Germinal center (tissue), 1 donor: ENCODE measurements at places on chromosomes 7 and 10.

- no peak for DNase-seq
Observed at GRCh38 chr7:4762121-4763055, 13.0 kb upstream of the AP5Z1 start.

DNA sequence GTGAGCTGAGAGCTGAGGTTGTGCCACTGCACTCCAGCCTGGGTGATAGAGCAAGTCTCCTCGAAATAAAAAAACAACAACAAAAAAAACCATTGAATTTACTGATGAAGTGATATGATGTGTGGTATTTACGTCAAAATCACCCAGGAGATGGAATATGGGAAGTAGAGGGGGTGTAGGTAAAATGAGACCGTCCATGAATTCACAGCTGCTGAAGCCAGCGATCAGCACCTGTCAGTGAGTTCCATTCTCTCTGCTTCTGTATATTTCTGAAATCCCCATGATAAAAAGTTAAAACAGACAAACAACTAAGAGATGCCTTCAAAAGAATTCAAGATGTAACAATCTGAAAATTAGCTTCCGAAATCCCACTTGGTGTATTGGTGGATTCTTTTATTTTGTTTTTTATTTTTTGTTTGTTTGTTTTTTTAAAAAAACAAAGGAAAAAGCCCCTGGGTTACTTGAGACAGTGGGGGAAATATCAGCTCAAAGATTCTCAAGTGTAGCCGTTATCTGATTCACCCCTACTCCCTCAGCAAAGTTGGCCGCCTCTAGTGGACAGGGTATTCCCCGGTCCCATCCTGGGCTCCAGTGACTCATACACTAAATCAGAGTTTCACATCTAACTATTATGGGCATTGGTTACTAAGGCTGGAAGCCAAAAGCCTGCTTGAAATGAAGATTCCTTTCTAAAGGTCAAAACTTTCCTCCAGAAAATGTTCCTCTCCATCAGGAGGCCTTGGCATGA, 76.4 kb downstream of the MAP3K8 start:
- DNase-seq, result no peak

GRCh38 chr7:100540073-100540723, 1.2 kb downstream of the AGFG2 start:
- DNase-seq, result no peak

GRCh38 chr7:82389876-82390275, 53.7 kb downstream of the CACNA2D1 start:
- no peak for DNase-seq

DNA sequence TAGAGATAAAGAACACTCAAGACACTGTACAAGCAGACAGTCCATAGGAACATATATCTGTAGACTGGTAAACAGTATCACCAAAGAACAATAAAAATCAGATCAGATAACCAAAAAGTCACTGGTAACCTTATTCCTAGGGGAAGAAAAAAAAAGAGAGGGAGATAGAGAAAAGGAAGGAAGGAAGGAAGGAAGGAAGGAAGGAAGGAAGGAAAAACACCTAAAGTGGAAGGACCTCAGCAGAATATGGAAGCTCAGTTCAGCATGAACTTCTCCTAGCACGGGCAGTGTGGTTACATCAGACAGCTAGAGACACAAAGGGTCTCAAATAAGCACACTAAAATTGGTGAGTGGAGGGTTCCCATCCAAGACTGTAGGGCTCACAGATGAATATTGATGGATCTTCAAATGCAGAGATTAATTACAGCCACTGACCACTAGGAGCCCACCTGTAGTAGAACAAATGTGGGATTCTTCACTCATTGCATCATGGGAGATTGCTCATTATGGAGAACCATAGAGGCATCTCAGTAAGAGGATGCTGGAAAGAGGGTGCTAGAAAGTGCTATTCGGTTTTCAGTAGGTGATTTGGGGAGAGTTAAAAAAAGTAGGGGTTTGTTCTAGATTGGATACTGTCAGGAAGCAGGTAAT, 293.4 kb upstream of the C7orf33 start:
- no peak for DNase-seq

DNA sequence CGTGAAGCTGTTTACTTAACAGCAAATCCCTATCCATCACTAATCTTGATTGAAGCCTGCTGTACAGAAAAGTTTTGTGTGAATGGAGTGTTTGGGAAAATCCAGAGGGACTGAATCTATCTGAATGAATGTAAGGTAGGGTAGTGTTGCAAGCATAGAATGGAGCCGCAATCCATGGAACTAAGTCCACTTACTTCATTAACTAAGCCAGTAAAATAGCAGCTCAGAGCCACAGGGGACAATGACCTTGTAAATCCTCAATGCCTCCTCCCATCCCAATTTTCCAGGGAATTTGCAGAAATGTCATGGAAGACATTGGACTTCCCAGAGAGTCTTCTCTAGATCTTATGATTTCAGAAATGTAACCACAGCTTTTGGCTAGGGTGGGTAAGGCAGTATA, 15.2 kb downstream of the TBATA start:
- DNase-seq, result no peak

- no peak for DNase-seq
Observed at GRCh38 chr7:24057243-24057642, 226.7 kb upstream of the NPY start.

GRCh38 chr10:113381981-113382509, 170.8 kb upstream of the HABP2 start:
- no peak for DNase-seq

DNA sequence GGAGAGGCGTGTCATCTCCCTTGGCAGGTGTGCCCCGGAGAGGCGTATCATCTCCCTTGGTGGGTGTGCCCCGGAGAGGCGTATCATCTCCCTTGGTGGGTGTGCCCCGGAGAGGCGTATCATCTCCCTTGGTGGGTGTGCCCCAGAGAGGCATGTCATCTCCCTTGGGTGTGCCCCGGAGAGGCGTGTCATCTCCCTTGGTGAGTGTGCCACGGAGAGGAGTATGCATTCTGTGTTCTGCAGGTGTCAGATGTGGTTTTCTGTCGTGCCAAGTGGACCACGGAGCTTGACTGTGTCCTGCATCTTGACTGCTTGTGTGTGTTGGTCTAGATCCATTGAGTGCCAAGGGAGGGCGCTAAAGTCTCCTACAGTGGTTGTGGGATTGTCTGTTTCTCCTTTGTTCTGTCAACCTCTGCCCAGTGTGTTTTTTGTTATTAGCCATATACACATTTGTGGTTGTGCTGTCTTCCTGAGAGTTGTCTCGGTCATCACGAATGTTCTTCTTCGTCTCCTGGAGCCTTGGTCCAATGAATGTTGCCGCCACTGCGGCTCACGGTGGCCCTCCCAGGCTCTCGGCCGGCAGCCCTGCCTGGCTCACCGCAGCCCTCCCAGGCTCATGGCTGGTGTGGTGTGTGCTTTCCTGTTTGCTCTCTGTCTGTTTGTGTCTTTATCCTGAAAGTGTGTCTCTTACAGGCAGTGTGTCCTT, 96.8 kb downstream of the INPP5A start:
- no peak for DNase-seq
